ENCODE measurements at places on chromosomes 13 and 19. TPM values are rescaled to one million over a fixed set of nuclear protein-coding genes. Genes with fewer than 3 reads are reported as not detected.

The LILRB1 gene
- not detected for total RNA-seq

The RNF225 gene
- total RNA-seq, result 0.14 TPM

The FFAR1 gene
- not detected for total RNA-seq

The SLC6A16 gene
- 1.3 TPM for total RNA-seq

The DOCK6 gene
- total RNA-seq, result 113 TPM

The LRP3 gene
- total RNA-seq, result 20.5 TPM

The CPAMD8 gene
- 0.66 TPM for total RNA-seq

The CRTC1 gene
- 1.9 TPM for total RNA-seq

The CEBPA gene
- total RNA-seq, result 0.14 TPM

The PLK5 gene
- total RNA-seq, result not detected

The SIGLEC6 gene
- total RNA-seq, result not detected

The ZNF536 gene
- total RNA-seq, result not detected

The PALM gene
- total RNA-seq, result 6.5 TPM

The RFX1 gene
- total RNA-seq, result 3.2 TPM

The LMO7 gene
- 16.9 TPM for total RNA-seq

The ZNF296 gene
- total RNA-seq, result 0.40 TPM

The CEACAM21 gene
- 0.27 TPM for total RNA-seq

The PTH2 gene
- not detected for total RNA-seq

The KCNN1 gene
- not detected for total RNA-seq

The NANOS2 gene
- not detected for total RNA-seq

The CARS2 gene
- 87.5 TPM for total RNA-seq

The UNC13A gene
- total RNA-seq, result under 0.01 TPM

The CBY2 gene
- not detected for total RNA-seq

The KLC3 gene
- total RNA-seq, result not detected

The ZNF578 gene
- 3.5 TPM for total RNA-seq

The APBA3 gene
- 17.7 TPM for total RNA-seq

The PINLYP gene
- 0.27 TPM for total RNA-seq

The TMC4 gene
- total RNA-seq, result not detected

The KLK11 gene
- not detected for total RNA-seq

The RETN gene
- not detected for total RNA-seq

The ZNF284 gene
- total RNA-seq, result 2.9 TPM

The CYP2A6 gene
- total RNA-seq, result not detected

The CTXN1 gene
- 11.0 TPM for total RNA-seq

The SPACA4 gene
- not detected for total RNA-seq

The FCAR gene
- total RNA-seq, result not detected

The SGCG gene
- not detected for total RNA-seq

The AZU1 gene
- total RNA-seq, result not detected

The IZUMO2 gene
- not detected for total RNA-seq

The TCF3 gene
- total RNA-seq, result 154 TPM

The KCNJ14 gene
- 0.66 TPM for total RNA-seq

The SKA3 gene
- total RNA-seq, result 46.0 TPM

The NAPSA gene
- total RNA-seq, result not detected
